ENCODE measurements at places on chromosomes 2 and 18.
A peak's percentile ranks its signal among the peaks of the same experiment; 100 is the strongest.

DNA sequence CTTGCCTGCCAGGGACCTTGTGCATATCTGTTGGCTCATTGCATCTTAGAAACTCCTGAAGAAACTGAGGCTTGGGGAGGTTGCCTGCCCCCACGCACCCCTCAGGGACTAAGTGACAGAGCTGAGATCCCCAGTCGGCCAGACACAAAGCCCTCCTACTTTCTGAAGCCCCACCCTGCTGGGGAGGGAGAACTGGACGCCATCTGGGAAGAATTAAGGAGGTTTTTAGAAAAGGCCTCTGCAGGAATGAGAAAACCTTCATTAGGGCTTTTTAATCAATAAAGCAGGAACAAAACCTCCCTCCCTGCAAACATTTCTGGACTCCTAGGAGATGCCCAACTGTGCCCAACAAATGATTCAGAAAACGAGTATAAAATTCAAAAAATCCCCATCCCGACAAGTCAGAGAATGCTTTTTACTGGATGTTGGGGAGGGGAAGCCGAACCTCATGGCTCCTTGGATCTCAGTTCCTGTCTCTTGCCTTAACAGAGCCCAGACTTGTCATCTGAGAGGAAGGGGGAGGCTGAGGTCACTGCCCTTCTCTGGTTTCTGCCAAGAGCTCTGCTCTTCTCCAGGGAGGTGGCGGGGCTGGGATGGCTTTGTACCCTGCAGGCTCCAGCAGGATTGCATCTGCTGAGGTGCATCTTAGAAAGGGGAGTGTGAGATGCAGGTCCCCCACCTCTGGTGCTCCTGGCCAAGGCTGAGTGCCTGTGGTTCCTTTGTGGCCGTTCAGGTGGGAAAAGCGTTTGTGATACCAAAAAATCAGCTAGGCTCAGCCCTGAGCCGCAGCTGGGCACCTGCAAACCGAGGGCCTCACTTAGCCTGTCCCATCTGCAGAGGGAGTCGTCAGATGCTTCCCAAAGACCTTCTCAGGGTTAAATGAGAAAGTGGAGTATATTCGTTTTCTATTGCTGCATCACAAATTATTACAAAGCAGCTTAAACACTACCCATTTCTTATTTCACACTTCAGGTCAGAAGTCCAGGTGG lies 142.4 kb downstream of the ZFP36L2 start:
- DNase-seq, result no peak

DNA sequence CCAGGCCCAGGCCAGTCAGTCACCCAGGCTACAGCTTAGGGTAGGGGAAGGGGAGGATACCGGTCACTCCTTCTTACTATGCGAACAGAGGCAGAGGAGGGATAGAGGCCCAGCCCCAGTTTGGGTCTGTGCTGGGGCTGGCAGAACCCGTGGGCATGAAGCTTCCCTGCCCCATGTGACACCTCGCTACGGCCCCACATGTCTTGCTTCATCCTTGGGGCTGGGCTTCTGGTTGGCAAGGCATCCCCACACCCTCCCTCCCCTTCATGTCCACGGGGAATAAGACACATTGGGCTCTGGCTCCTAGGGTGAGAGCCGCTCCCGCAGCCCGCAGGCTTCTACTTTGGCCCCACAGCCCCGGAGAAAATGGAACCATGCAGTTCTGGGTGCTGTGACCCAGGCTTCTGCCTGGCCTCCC lies 32.4 kb downstream of the HS1BP3 start:
- no peak for DNase-seq

DNA sequence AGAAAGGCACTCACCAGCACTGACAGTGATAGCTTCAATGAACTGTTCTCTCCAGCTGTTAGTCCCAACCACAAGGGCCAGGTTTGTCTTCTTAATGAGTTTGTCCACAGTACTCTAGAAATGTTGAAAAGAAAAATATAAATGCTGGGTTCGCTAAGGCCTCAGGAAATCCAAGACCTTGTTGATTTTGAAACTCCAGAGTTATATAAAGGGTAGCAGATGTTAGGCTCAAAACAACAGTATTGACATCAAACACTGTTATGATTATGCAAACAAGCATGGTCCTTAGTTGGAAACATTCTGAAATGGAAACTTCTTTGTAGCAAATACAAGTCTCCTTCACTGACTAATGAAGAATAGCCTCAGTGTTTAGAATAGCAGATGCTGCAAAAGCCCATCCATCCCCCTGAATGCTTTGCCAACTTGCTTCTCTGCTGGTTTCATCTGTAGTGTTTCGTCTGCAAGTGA lies 291.1 kb downstream of the SLC8A1 start:
- DNase-seq, result no peak

GRCh38 chr2:198321522-198322088 lies 517.2 kb downstream of the PLCL1 start:
- no peak for DNase-seq

GRCh38 chr2:218188528-218188927 lies 21.8 kb upstream of the CXCR1 start:
- no peak for DNase-seq

GRCh38 chr2:235287375-235287733 lies 206.5 kb upstream of the AGAP1 start:
- no peak for DNase-seq

GRCh38 chr18:48048251-48048650 lies 117.8 kb upstream of the SMAD2 start:
- no peak for DNase-seq

DNA sequence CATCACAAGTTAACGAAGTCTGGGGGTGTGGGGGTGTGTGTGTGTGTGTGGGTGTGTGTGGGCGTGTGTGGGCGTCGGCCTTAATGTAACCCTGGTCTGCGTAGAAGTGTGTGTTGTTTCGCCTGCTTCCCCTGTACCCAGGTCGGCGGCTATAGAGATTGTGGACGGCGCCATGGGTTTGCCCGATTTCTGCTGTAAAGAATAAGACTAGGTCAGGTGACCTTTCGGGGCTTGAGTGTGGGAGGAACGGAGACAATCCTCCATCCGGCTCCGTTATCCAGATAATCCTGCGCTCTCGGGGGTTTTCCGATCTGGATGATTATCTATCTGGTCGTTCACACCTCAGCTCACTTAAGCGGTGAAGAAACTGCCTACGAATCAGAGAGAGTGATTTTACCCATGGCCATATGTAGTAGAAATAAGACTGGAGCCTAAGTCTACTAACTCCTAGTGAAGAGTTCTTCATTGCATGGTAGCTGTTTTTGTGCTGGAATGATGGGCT lies 543 bp downstream of the HADHB start:
- DNase-seq, result peak; percentile 65

GRCh38 chr2:6927186-6927585 lies 10.0 kb downstream of the RNF144A start:
- peak; percentile 80 for DNase-seq

DNA sequence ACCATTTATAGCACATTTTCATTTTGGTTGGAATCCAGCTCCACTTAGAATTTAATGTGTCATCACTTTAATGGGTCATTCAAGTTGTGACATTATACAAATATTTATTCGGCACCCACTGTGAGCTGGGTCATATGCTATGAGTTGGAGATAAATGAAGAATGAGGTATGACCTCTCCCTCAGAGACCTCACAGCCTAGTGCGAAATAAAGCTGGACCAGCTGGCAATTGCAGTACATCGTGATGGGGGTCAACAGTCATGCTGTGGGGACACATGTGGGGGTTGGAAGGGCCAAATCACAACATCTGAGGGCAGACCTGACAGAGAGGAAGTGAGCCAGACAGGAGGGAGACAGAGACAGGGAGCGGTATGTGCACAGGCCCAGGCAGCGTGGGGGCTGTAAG lies 175.4 kb downstream of the MAIP1 start:
- DNase-seq, result no peak

DNA sequence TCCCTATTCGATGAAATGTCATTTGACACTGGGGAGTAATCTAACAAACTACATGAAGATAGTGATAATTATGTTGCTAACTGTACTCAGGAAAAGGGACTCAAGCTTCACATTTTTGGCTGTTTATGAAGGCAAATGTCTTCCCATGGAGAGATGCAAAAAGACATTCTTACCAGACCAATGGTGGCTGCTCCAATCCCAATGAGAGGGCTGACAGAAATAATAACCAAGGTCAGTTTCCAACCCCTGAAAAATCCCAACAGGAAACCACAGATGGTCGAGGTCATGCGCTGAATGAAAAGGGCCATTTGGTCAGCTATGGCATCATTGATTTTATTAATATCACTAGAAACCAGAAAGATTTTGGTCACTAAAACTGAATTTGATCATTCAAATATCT lies 37.6 kb downstream of the ABCB11 start:
- DNase-seq, result no peak

- DNase-seq, result no peak
These were observed 41.3 kb downstream of the TTC39C start for GRCh38 chr18:24055878-24056277.

GRCh38 chr2:88967844-88968243 lies 276.4 kb downstream of the RPIA start:
- DNase-seq, result no peak

- DNase-seq, result no peak
These were observed 47.1 kb downstream of the KCMF1 start for GRCh38 chr2:85018049-85018447.

GRCh38 chr2:2173633-2174032 lies 157.4 kb downstream of the MYT1L start:
- DNase-seq, result no peak

DNA sequence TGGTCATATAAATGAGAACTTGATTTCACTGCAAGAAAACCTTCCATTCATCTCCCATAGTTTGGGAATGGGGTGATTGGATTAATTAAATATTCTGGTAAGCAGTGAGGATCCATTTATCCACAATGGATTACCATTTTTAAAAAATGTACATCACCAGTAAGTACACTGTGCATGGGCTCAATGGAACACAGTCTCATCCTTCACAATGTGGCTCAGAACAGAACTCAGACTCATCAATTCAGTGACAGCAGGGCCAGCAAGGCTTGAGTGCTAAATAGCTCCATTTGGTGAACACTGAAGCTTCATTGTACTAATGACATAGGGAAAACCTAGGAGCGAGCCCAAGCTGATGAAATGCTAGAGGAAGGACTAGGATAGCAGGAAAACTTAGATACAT lies 223.8 kb downstream of the CMPK2 start:
- no peak for DNase-seq

GRCh38 chr18:24785019-24785418 lies 324.6 kb downstream of the HRH4 start:
- DNase-seq, result no peak

GRCh38 chr2:184532551-184532950 lies 65.8 kb upstream of the ZNF804A start:
- DNase-seq, result no peak

DNA sequence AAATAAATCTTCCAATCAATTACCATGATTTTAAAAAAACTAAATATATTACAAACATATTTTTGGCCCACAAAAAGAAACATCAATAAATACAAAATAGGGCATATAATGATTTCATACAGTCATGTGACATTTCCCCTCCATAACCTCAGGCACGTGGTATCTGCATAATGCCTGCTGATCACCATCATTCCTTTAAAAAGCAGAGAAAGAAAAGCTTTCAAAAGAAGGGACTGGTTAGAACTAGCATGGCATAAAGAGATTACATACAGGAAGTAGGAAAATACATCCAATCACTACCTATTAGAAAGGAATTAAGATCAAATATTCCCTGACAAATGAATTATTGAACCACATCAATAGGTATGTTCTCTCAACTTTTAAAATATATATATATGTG lies 83.5 kb downstream of the INO80D start:
- no peak for DNase-seq

DNA sequence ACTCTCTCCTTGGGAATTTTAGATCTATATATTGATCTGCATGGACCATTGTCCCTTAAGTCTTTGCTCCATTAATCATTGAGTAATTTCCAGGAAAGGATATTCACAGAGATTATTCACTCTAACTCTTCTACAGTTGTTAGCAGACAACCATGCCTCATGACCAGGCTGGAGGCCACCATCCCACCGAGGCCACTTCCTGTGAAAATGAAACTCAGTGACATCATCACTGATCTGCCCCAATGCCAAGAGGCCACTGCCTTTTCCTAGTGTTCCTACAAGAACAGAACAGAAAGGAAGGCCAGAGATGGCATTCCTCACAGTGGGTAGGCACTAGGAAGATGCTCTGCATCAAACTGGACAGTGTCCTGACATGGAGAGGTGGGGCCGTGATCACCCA lies 161.3 kb downstream of the DTNA start:
- no peak for DNase-seq

GRCh38 chr2:174399171-174399570 lies 3.6 kb downstream of the SCRN3 start:
- DNase-seq, result no peak

DNA sequence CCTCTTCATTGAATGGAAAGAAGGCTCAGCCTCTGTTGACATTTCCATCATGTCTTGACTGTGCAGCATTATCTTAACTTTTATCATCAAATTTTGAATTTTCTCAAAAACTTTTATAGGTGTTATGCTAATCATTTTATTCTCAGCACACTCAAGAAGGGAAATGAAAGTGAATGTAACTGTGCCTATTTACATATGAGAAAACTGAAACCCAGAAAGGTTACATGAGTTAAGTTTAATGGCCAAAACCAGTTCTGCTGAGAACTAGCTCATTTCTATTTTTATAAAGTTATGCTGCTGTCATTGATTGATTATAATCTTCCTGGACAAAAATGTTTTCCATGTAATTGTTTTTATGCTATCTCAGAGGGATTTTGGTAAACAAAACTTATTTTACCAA lies 618.8 kb upstream of the NRXN1 start:
- DNase-seq, result no peak

- DNase-seq, result no peak
These were observed 76.8 kb downstream of the LYPD1 start for GRCh38 chr2:132593171-132593570.

- DNase-seq, result no peak
These were observed at the start of gene NOL4 for GRCh38 chr18:34224423-34225217. NOL4 (minus strand) TSS chr18:34224913; CDS start chr18:34223253, 1,660 bp downstream.

GRCh38 chr2:100603948-100604633 lies 41.3 kb downstream of the PDCL3 start:
- no peak for DNase-seq

GRCh38 chr2:50004667-50005066 lies 850.4 kb upstream of the FSHR start:
- DNase-seq, result no peak

DNA sequence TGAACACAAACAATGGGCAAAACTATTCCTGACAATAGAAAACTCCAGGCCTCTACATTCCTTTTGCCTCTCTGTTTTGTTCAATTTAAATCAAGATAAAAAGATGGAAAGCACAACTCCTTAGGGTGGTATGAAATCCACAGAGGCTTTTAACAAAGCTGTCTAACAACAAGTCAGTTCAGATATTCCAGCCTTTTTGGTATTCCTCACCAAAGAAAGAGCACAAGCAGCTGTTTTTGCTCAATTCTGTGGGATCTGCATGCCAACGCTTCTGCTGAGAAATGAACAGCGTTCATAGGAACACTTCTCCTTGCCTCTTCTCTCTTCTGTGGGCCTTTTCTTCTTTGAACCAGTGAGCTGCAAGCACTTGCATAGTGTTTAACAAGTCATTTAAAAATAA lies 411.6 kb upstream of the TCF4 start:
- DNase-seq, result no peak

- no peak for DNase-seq
These were observed 417.5 kb upstream of the MYT1L start for GRCh38 chr2:2748399-2749205.

Data from hematopoietic multipotent progenitor cell treated with erythropoietin and hydrocortisone succinate and interleukin-3 and kit ligand, for 8 days (in vitro differentiated cells).